ENCODE measurements at places on chromosomes 11 and 22. TPM values are rescaled to one million over a fixed set of nuclear protein-coding genes. Genes with fewer than 3 reads are reported as not detected.

DNA sequence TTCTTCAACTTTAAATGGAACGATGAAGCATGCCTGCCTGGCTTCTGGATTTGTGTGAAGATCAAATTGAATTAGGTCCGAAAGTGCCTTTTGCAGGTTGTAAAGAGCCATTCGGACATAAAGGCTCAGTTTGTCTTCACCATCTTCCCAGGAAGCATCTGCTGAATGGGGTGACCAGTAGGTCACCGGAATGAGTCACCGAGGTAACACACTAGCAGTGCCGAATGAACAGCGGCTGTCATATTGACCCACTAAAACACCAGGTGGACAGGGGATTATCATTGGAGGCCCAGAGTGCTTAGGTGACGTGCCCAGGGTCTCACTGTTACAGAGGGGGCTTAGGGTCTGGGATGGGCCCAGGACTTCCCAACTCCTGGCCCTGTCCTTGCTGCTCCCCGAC lies 43.1 kb upstream of the MYH9 start:
- no peak for DNase-seq

DNA sequence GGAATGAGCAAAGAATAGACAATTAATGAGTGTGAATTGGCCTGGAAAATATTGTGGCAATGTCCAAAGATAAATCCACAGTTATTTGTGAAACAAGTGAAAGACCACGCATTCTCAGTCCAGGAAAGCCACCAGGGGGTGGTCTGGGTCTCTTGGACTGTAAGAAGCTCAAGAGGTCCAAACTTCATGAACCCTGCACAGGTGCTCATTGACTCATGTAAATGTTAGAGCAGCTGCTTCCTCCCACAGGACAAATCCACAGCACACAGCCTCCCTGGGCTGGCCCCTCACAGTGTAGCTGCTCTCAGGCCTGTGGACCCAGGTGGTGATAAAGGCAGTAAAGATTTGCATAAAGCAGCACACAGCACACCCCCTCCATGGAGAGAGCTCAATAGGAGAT lies 114.0 kb downstream of the ZNF280B start:
- DNase-seq: no peak

DNA sequence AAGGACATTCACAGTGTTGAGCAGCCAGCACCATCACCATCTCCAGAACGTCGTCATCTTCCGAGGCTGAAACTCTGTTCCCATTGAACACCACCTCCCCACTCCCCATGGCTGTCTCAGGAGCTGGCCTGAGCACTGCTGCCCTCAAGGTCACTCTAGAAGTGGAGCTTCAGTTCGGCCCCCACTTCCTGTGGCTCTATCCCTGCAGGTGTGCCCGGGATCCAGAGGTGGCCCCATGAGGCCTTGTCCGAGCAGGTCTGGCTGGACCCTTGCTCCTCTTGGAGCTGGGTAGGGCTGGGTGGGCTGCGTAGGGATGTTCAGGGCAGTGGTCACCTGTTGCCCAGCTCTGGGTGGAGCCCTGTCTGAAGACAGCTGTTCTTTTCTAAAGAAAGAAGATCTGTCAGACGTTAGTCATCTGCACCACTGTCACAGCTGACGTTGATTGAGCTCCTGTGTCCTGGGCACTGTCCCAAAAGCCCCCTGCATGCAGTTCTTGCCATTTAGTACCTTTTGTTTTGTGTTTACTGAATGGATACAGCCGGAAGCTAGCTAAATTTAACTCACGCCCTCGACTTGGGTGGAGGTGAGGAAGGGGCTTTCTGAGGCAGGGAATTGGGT lies 75.5 kb upstream of the CLDN5 start:
- DNase-seq: no peak

GRCh38 chr11:31340903-31341572 lies 28.5 kb downstream of the DCDC1 start:
- DNase-seq: peak; percentile 49

GRCh38 chr11:64862987-64863390 lies 15.4 kb downstream of the EHD1 start:
- no peak for DNase-seq

VSIG2 gene
- not detected for total RNA-seq

SCO2 gene
- total RNA-seq: not detected

- no peak for DNase-seq
These were observed 350.9 kb upstream of the SYN3 start for GRCh38 chr22:33409079-33409478.

DNA sequence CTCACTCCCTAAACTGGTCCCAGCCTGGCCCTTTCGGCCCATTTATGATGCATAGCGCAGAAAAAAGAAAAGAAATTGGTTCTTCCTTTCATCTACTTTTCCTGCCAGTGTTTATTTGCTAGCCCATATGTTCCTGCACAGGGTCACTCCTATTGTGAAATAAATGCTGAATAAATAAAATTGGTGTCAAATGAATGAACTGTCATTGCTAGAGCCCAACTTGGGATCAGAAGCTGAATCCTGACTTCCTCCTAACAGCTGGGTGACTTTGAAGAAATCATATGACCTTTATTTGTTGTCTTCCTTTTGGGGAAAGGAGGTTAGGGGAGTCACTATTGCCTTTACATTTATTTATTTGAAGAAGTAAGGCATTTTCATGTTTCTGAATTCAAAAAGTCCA lies 92.0 kb downstream of the PRR5L start:
- DNase-seq: no peak

ZDHHC5 gene
- 36.8 TPM for total RNA-seq

MS4A15 gene
- not detected for total RNA-seq

GRCh38 chr22:42303396-42304323 lies 33.2 kb upstream of the TCF20 start:
- DNase-seq: no peak

Data from cardiac muscle cell (in vitro differentiated cells and primary cell).